ENCODE measurements at places on chromosomes 1 and 21. TPM values are rescaled to one million over a fixed set of nuclear protein-coding genes. Genes with fewer than 3 reads are reported as not detected.
A peak's percentile ranks its signal among the peaks of the same experiment; 100 is the strongest.

The DUSP10 gene
- total RNA-seq = 15.6 TPM

The CAPZA1 gene
- total RNA-seq = 192 TPM

The MAB21L3 gene
- total RNA-seq = 3.2 TPM

DNA sequence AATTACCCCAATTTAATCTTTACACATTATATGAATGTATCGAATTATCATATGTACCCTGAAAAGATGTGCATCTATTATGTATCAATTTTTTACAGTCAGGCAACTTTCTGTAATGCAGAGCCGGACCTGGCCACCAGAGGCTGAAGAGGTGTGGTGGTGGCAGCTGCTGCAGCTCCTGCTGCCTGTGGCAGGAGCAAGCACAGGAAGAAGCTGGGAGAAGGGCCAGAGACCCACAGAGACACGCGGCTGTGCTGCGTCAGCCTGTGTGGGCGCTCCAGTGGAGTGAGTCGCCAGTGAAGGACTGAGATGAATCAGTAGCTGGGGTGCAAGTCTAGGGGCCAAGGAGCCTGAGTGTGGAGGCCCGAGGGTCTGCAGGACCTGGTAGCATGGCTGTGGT, 74.3 kb upstream of the COG2 start:
- DNase-seq = no peak

DNA sequence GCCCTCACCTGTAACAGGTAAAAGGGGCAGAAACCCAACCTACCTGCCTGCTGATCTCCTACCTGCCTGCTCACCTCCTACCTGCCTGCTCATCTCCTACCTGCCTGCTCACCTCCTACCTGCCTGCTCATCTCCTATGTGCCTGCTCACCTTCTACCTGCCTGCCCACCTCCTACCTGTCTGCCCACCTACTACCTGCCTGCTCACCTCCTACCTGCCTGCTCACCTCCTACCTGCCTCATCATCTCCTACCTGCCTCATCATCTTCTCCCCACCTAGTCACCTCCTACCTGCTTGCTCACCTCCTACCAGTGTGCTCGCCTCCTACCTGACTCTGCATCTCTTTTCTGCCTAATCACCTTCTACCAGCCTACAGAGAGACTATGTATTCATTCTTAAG, 452.9 kb downstream of the MATN1 start:
- DNase-seq = no peak

The PGBD5 gene
- total RNA-seq = 2.5 TPM

- DNase-seq = no peak
Observed at GRCh38 chr1:24275510-24275909, 43.6 kb upstream of the GRHL3 start.

- no peak for DNase-seq
Observed at GRCh38 chr1:147534386-147534785, 6.9 kb upstream of the BCL9 start.

- DNase-seq = no peak
Observed at GRCh38 chr21:42711667-42712066, 58.2 kb downstream of the PDE9A start.

The GIPC2 gene
- 4.4 TPM for total RNA-seq

- no peak for DNase-seq
Observed at GRCh38 chr21:25449950-25450349, 157.3 kb downstream of the MRPL39 start.

- DNase-seq = no peak
Observed at GRCh38 chr1:241870336-241870735, 22.3 kb downstream of the EXO1 start.

DNA sequence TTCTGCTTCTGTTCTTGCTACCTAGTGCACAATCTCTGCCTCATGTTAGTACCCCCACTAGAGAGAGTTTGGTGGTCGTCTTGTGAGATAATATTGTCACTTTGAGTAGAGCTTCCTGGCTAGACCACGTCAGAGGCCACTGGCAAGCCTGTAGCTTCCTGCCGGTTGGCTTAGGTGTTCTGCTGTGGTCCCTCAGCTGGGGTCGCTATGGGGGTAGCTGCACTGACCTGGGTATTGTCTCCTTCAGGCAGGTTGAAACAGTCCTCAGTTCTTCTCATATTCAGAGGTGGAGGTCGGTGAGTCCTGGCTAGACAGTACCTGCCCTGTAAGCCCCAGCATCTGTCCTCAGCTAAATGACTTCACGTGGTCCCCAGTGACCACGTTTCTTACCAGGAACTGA, 86.2 kb downstream of the C1orf94 start:
- DNase-seq = no peak

DNA sequence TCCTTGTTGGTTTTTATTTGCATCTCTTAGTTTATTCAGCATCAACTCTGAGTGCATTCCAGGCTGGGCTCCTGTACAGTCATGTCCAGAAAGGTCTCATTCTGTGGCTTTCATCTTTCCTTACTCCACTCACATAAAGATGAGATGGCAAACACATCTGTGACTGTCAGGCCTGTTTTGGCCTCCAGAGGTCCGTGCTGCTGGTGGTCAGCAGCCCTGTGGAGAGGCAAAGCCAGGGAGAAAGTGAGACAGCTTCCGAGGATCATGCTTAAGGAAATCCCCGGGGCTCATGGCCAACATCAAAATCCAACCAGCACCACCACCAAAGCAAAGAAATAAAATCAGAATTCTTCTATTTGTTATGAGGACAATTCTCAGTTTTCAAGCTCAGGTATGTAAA, 96.1 kb upstream of the HIVEP3 start:
- no peak for DNase-seq

DNA sequence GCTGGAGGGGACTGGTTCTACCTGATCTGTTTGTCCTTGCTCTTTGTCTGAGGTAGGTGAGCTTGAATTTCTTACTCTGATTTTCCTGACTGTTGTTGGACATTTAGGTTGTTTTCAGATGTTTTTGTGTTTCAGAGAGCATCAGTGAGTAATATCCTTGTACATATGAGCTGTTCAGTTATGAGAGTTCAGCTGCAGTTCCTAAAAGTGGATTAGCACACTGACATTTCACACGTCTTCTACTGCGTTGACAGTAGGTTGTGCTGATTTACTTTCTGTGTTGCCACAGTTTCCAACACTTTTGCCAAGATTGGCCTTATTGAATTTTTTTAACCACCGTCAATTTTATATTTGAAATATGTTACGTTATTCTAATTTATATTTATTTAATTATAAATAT, 27.7 kb downstream of the CXADR start:
- no peak for DNase-seq

The TM2D1 gene
- total RNA-seq = 104 TPM

GRCh38 chr1:224873434-224874369, 55.8 kb upstream of the DNAH14 start:
- no peak for DNase-seq

- DNase-seq = no peak
Observed at GRCh38 chr1:199273837-199274379, 635.1 kb downstream of the PTPRC start.

DNA sequence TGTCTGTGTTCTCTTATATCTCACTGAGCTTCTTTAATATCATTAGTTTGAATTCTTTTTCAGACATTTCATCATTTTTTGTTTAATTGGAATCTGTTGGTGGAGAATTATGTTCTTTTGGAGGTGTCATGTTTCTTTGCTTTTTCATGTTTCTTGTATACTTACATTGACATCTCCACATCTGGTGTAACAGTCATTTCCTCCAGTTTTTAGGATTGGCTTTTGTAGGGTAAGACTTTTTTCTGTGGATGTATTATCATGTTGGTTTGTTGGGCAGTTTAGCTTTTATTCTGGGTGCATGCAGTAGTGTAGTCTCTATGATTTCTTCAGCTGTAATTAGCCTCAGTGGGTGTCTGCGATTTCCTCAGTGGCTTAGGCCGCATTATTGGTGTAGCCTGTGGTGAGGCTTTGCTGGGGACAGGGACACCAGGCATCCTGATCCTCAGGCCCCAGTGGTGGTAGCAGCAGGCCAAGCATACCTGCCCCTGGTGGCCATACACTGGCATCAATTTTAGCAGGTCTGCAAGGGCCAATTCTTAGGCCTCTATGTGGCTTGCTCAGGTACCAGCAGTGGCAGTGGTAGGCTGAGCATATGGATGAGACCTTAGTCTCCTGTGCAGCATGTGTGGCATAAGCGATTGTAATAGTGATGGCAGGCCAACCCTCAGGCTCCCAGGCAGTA, 77.6 kb upstream of the SAMD13 start:
- no peak for DNase-seq

The PHLDA3 gene
- 15.2 TPM for total RNA-seq

- DNase-seq = peak; percentile 41
Observed at GRCh38 chr1:167533851-167534300, 15.5 kb upstream of the CD247 start.

The TPM3 gene
- 180 TPM for total RNA-seq

The CCSAP gene
- total RNA-seq = 14.2 TPM

DNA sequence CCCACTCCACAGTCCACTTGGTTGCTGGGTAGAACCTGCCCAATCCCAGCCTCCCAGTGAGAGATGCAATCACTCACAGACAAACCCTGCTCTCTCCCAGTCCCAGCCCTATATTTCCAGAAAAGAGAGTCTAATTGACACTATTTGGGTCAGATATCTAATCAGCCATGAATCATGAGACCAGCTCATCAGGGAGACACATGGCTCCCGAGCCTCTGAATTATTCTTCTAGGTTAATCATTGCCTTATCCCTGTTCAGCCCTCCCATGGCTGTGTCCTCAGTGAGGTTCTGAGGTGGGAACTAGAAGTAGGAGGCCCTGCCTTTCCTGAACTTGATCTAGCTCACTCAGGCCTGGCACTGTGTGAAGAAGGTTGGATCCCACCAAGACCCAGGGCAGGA, 49.9 kb upstream of the ZC3H12A start:
- DNase-seq = no peak

DNA sequence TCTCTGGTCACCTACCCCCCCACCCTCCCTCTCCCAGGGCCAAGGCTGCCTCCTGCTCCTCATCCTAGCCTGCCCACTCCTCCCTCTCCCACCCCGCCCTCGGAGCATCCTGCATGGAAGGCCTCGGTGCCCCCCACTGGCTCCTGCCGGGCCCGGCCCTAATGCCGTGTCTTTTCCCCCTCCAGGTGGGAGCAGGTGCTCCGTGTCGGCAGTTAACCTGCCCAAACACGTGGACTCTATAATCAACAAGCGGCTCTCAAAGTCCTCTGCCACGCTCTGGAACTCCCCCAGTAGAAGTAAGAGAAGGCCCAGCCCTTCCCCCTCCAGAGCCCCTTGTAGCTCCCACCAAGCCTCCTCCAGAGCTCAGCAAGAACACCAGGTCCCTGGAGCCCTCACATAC, 18.8 kb downstream of the MAP7D1 start:
- DNase-seq = no peak

The LAX1 gene
- 0.42 TPM for total RNA-seq

DNA sequence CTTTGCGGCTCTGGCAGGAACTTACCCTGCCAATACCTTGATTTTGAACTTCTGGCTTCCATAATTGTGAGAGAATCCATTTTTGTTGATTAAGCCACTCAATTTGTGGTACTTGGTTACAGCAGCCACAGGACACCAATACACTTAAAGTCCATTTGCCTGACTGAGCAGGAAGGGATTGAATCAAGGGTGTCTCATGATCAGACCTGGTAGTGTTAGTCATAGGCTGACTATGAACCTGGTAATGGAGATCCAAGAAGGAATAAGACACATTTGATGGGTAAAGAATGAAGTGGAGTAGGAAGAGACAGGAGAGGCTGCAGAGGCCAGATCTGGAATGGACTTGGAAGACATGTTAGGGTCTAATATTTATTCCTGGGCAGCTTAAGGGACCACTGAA, 31.2 kb upstream of the MAP1LC3C start:
- no peak for DNase-seq

DNA sequence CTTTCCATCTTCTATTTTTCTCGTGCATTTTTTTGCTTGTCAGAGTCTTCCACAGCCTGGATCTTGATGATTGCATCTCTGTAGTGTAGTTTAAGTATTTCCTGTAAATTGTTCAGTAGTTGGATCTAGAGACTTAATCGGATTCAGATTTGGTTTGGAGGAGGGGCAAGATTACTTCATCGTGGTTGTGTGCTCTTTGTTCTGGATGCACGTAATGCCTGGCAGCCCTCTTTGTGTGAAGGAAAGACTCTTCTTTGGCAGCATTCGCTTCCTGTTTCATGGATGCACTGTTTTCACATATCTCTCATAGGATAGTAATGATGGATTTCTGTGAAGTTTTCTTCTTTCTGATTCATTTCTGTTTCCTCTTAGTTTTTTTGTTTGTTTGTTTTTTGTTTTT, 14.2 kb downstream of the SEMA4A start:
- no peak for DNase-seq

Data from urinary bladder (tissue), 4 donors.